ENCODE measurements at places on chromosomes 12 and 14.

DNA sequence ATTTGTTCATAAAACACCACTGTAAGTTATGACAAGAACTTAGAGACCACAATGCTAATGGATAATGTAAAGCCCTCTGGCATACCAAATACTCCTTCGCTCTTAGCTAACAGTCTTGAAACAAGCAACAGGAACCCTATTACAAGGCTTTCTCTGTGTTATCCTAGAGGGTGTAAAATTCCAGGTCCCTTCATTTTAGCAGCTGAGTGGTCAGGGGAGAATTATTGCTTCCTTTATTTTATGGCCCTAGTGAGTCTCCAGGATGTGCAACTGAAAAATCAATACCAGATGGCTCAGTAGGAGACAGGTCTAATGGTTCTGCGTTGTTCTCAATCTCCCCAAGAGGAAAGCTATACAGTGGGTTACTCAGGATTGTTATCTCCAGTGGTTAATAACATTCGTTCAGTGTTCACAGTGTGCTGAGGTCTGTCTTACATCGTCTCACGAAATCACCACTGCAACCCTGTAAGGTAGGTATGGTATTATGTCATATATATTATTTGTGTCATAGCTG lies 172.7 kb upstream of the CNOT2 start:
- no peak overlapping the region for H3K27ac ChIP-seq
- DNase-seq = no peak
- no peak overlapping the region for H3K4me3 ChIP-seq
- no peaks in the 10 kb centered on the region for H3K36me3 ChIP-seq
- no peaks in the 10 kb centered on the region for H3K4me1 ChIP-seq
- no peaks in the 10 kb centered on the region for H3K27me3 ChIP-seq

GRCh38 chr12:27460471-27460978 lies 14.0 kb downstream of the SMCO2 start:
- no peak overlapping the region for H3K27ac ChIP-seq
- no peak for DNase-seq
- no peaks in the 10 kb centered on the region for H3K4me1 ChIP-seq
- no peaks in the 10 kb centered on the region for H3K36me3 ChIP-seq
- no peak overlapping the region for H3K4me3 ChIP-seq

DNA sequence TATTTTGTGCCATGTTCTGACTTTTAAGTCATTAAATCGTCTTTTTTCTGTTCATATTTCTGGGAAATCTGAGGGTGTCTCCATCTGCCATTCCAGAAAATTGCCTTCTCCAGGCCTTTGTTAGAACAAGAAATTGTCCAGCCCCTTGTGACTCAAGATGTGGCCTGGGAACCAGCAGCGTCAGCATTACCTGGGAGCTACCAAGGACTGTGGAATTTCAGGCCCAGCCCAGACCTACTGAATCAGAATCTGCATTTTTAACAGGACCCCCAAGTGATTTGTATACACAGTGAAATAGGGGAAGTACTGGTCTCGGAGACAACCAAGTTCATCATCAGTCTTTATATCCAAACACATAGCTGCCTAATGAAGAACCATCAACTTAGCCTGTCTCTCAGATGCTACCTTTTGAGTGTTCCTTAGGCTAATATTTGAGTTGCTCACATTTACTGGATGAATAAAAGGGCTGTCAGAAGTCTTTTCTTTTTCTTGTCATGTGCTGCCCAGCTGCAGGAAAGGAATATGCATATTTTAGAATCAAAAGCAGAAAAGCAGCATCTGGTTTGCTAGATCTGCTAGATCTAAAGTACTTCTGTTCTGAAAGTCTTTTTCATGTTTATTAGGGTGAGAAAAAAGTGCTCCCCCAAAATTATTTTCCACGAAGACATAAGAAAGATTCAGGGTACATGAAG lies 21.2 kb downstream of the GPHB5 start:
- no peaks in the 10 kb centered on the region for H3K27me3 ChIP-seq
- no peak for DNase-seq
- no peaks in the 10 kb centered on the region for H3K4me1 ChIP-seq
- no peak overlapping the region for H3K4me3 ChIP-seq
- H3K27ac ChIP-seq = no peak overlapping the region

DNA sequence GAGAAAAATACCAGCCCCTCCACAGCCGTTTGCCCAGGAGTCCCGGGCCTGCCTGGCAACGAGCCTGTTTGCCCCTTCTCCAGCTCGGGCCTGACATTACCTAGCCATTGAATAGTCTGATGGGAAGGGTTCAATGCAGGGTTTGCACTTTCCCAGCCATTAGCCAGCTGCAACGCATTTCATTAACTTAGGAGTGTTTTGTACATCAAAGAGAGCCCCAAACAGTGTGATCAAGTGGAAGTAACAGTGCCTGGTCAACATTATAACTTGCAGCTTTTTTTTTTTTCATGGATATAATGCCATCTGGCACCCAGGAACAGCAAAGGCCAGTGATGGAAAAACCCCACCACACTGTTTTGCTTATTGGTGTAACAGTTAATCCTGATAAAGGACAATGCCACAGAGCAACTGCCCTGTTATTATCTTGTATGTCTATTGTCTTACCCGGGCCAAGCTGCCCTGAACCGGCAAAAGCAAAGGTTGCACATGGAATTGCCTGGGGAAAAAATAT lies 38.0 kb downstream of the BTG1 start:
- no peak overlapping the region for H3K27ac ChIP-seq
- H3K4me3 ChIP-seq = no peak overlapping the region
- no peaks in the 10 kb centered on the region for H3K27me3 ChIP-seq
- no peaks in the 10 kb centered on the region for H3K4me1 ChIP-seq
- no peak for DNase-seq
- no peaks in the 10 kb centered on the region for H3K36me3 ChIP-seq

- H3K27me3 ChIP-seq = no peaks in the 10 kb centered on the region
- H3K27ac ChIP-seq = peak overlapping the region; percentile 80
- peaks cover 7% of the 10 kb centered on the region for H3K4me1 ChIP-seq
- no peaks in the 10 kb centered on the region for H3K36me3 ChIP-seq
- H3K4me3 ChIP-seq = no peak overlapping the region
Observed at GRCh38 chr12:45415393-45415817, 199.5 kb downstream of the ANO6 start.

DNA sequence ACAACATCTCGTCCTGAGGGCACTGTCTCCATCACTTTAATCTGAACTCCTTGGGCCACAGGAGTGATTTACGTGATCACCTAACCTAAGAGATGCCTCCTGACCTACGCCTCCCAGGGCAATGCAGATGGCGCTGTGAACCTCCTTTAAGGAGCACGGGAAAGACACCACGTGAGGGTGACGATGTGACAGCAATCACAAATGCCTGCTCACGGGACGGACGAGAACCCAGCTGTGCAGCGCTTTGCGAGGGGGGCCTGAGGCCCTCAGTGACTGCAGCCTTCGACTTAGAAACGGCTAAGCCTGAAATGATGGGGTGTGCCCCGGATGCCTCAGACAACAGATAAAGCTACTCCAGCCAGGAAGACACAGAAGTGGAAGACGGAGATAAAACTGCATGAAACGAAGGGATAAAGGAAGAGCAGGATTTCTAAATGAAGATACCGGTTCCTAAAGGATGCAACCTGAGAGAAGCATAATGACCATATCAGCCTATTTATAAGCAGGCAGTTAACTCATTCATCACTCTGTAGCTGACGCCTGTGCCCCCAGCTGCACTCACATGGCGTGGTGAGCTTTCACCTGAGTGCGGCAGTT lies 13.9 kb upstream of the GOLGA3 start:
- no peak overlapping the region for H3K4me3 ChIP-seq
- H3K27me3 ChIP-seq = no peaks in the 10 kb centered on the region
- no peaks in the 10 kb centered on the region for H3K4me1 ChIP-seq
- no peak for DNase-seq
- H3K36me3 ChIP-seq = peaks cover 70% of the 10 kb centered on the region

- no peaks in the 10 kb centered on the region for H3K27me3 ChIP-seq
- no peaks in the 10 kb centered on the region for H3K36me3 ChIP-seq
- H3K4me3 ChIP-seq = no peak overlapping the region
- H3K27ac ChIP-seq = no peak overlapping the region
- peaks cover 3% of the 10 kb centered on the region for H3K4me1 ChIP-seq
Observed at GRCh38 chr14:69107407-69108003, 45.4 kb downstream of the DCAF5 start.

GRCh38 chr12:9607716-9608115 lies at the start of gene KLRB1:
KLRB1 (minus strand) TSS chr12:9607916; CDS start chr12:9607839, 77 bp downstream.
- no peaks in the 10 kb centered on the region for H3K4me1 ChIP-seq
- DNase-seq = no peak
- no peaks in the 10 kb centered on the region for H3K36me3 ChIP-seq
- no peak within 1 kb of the TSS for H3K4me3 ChIP-seq

DNA sequence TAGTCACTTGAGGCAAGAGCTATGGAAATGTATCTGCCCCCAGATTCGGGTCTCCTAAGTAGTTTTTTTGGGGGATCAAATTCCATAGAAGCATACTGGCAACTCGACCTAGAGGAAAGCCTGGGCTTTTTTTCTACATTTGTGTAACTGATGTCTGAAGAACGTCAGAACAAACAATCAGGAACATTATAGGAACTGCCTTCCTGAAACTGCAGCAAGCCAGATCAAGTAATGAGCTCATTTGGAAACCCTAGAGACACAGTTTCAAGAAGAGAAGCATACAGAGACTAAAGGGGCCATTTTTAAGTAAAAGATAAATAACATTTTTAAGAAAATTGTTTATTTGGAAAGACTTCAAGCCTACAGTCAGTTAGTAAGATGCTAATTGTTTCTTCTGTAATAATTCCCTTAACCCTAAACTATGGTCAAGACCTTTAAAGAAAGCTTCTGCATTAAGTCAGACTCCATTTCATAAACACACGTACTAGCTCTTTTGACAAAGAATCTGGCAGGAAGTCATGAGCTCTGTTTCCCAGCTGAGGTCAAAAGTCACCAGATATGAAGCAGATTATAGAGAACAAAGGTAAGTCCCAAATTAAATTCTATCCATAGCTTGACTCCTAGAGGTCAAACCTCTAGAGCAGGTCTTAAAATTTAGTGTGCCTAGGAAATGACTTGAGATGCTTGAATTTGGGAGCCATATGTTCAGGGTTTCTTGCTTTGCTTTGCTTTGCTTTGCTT lies 112.8 kb downstream of the EGLN3 start:
- H3K27me3 ChIP-seq = no peaks in the 10 kb centered on the region
- H3K36me3 ChIP-seq = no peaks in the 10 kb centered on the region
- no peak overlapping the region for H3K27ac ChIP-seq
- H3K4me3 ChIP-seq = no peak overlapping the region

GRCh38 chr12:68252077-68252476 lies 1.3 kb downstream of the IL22 start:
- no peaks in the 10 kb centered on the region for H3K36me3 ChIP-seq
- no peak overlapping the region for H3K4me3 ChIP-seq
- H3K27ac ChIP-seq = no peak overlapping the region
- no peak for DNase-seq
- H3K4me1 ChIP-seq = no peaks in the 10 kb centered on the region
- no peaks in the 10 kb centered on the region for H3K27me3 ChIP-seq

GRCh38 chr14:34098045-34098984 lies 147.4 kb upstream of the EGLN3 start:
- DNase-seq = no peak
- no peaks in the 10 kb centered on the region for H3K36me3 ChIP-seq
- H3K27me3 ChIP-seq = no peaks in the 10 kb centered on the region
- no peak overlapping the region for H3K4me3 ChIP-seq

- H3K36me3 ChIP-seq = no peaks in the 10 kb centered on the region
- DNase-seq = no peak
- no peaks in the 10 kb centered on the region for H3K27me3 ChIP-seq
- no peak overlapping the region for H3K27ac ChIP-seq
- H3K4me1 ChIP-seq = no peaks in the 10 kb centered on the region
Observed at GRCh38 chr14:21527318-21527679, 1.2 kb upstream of the SALL2 start.

GRCh38 chr12:5648692-5649359 lies 216.9 kb downstream of the NTF3 start:
- no peaks in the 10 kb centered on the region for H3K4me1 ChIP-seq
- no peaks in the 10 kb centered on the region for H3K36me3 ChIP-seq
- H3K4me3 ChIP-seq = no peak overlapping the region
- no peaks in the 10 kb centered on the region for H3K27me3 ChIP-seq
- DNase-seq = no peak

DNA sequence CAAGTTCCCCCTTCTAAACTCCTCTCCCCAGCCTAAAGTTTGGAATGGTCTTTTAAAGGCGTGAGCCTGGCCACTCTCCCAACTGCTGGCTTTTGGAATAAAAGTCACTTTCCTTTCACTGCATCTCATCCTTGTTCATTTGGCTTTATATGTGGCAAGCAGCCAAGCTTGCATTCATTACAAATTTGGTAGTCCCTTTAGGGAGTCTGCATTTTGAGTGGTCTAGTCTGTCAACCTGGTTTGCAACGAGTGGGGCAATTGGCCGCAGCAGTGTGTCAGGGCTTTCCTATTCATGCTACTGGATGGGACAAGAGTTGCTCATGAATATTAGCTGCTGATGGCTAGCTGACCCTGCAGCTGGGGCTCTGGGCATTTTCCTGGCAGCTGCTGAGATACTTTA lies 57.0 kb downstream of the CATSPERB start:
- H3K27ac ChIP-seq = no peak overlapping the region
- no peaks in the 10 kb centered on the region for H3K4me1 ChIP-seq
- H3K27me3 ChIP-seq = no peaks in the 10 kb centered on the region

DNA sequence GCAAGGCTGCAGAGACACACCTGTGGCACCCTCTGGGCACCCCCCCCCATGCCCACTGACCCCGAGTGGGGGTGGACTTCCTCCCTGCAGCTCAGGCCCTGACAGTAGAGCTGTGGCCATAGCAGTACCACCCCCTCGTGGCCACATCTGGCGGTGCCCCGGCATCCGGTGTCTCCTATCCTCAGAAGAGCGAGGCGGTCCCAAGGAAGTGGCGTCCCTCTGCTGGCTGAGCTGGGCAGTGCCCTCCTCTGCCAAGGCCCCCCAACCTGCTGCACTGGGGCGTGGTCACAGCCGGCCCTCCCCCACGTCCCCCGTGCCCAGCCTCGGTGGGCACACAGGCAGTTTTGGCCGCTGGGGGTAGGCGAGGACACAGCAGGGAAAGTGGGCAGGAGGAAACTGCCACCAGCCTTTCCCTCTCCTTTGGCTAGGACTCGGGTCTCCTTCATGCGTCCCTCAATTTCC lies 6.0 kb upstream of the SLC6A12 start:
- no peak for DNase-seq
- no peaks in the 10 kb centered on the region for H3K27me3 ChIP-seq
- H3K27ac ChIP-seq = no peak overlapping the region
- no peaks in the 10 kb centered on the region for H3K36me3 ChIP-seq
- no peaks in the 10 kb centered on the region for H3K4me1 ChIP-seq
- H3K4me3 ChIP-seq = no peak overlapping the region

GRCh38 chr12:129558036-129558435 lies 345.8 kb downstream of the TMEM132D start:
- no peaks in the 10 kb centered on the region for H3K36me3 ChIP-seq
- no peak overlapping the region for H3K4me3 ChIP-seq
- no peak for DNase-seq
- H3K4me1 ChIP-seq = no peaks in the 10 kb centered on the region
- H3K27ac ChIP-seq = no peak overlapping the region

- no peak overlapping the region for H3K27ac ChIP-seq
- DNase-seq = no peak
- H3K27me3 ChIP-seq = no peaks in the 10 kb centered on the region
- H3K4me1 ChIP-seq = no peaks in the 10 kb centered on the region
Observed at GRCh38 chr12:58930770-58931324, 10.5 kb upstream of the LRIG3 start.

Data from gastrocnemius medialis (tissue), 4 donors.